ENCODE measurements at places on chromosomes 6 and 20.

DNA sequence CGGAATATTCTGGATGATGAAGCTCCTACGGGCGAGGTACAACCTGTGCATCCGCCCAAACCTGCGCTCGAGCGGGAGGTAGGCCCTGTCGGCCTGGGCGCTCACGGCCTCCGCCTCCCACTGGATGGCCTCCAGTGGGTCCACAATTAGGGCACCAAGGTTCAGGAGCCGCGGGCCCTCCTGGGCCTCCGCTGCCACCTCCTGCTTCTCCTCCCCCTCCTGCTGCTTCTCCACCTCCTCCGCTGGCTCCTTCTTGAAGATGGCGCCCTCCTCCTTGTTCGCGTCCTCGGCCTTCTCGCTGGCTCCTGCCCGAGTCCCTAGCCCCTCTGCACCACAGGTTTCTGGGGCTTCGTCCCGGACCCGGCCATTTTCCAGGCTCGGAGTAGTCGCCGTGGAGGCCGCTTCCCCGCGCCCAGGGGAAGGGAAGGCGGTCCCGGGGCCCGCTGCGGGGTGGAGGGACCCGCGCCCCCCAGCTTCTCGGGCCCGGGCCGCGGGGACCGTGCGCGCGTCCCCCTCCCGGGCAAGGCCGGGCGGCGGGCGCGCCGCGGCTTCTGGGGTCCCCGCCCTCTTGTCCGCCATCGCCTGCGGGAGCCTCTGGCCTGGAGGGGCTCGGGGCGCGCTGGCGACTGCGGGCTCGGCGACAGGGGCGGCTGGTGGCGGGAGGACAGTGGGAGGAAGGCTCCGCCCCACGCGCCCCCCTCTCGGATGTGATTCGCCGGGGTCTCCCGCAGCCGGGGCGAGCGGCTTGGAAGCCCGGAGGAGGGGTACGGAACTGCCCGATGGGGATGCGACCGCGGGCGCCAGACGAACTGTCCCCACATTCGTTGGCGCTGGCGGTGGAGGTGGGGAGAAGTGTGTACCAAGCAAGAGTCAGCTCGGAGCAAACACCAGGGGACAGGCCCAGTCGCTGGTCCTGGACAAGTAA, 17.6 kb downstream of the PLAGL2 start:
- no peak for DNase-seq

DNA sequence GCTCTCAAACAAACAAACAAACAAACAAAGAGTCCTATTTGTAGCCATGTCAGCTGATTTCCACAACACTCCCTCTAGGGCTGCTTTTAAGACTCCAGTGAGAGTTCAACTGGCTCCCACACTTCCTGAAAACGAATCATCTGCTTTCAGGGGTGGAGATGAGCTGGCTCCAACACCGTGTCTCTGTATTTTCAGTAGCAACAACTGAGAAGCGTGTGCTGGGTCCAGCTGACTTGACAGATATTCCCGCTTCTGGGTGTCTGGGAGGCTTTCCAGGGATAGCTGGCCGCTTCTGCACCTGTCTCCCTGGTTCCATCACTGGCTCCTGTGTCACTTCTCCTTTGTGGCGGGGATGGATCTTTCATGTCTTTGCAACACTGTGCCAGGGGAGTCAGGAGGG, 272.5 kb upstream of the SOX4 start:
- no peak for DNase-seq

GRCh38 chr6:11425431-11425871, 112.1 kb upstream of the TMEM170B start:
- DNase-seq, result no peak

- no peak for DNase-seq
Observed at GRCh38 chr6:81816380-81816779, 63.9 kb upstream of the TENT5A start.

DNA sequence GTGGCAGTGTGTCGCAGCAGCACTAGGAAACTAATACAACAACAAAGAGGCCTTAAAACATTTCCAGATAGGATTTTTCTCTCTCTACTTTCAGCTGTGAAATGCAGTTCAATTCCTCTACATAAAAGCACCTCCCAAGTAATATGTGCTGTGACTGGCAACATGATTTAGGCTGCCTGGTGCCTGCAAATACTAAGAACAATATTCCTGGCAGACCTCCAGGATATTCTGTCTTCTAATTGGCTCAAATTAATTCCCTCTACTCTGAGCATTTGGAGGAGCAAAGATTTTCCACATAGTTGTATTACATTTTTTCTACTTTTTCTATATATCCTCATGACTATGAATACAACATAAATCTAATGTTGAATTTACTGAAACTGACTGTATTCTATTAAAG, 33.2 kb downstream of the SCGN start:
- DNase-seq, result no peak

- DNase-seq, result no peak
Observed at GRCh38 chr20:45097485-45098102, 3.3 kb downstream of the KCNS1 start.

DNA sequence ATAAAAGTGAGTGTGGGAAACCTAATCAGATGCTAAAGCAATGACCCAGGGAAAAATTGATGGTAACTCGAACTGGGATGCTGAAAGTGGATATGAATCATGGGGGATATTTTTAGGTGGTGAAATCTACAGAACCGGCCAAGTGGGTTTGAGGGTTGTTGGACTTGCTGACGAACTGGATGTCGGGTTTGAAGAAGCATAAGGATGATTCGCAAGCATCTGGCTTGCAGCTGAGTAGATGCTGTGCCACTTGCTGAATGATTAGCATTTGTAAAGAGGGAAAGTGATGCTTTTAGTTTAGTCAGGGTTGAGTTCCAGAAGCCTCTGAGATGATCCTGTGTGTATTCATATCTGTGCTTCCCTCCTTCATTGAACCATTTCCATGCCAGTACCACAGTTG, 54.9 kb downstream of the UBR2 start:
- DNase-seq, result no peak

GRCh38 chr6:4732691-4733315, 43.4 kb upstream of the CDYL start:
- peak; percentile 67 for DNase-seq

GRCh38 chr6:47254906-47255305, 54.8 kb downstream of the TNFRSF21 start:
- DNase-seq, result no peak

DNA sequence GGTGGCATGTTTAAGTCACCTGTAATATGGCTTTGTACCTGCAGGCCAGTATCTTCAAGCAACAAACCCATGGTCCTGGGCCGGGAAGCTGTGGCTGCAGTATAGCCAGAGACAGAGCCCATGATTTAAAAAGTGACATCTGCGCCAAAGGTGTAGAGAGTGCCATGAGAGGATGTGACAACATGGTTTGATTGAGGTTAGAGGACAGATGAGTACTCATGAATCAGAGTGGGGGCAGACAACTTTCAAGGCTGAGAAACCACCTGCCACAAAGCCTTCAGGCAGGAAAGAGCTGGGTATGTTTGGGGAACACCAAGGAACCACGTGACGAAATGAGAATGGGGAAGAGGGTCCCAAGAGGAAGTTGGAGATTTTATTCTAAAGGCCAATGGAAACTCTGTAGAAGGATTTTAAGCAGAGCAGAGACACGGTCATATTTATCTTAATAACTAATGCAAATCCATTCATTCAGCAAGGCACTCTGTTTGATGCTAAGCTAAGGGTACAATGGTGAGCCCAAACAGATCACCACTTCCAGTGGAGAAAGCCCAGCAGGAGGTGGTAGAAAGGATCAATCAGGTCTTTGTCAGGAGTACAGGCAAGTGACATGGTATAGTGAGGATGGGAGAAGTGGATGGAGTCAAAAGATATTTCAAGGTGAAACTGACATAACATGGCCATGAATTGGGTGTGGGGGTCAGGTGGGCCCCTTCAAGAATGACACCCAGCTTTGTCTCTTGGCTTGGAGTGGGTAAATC, 3.4 kb upstream of the MICAL1 start:
- no peak for DNase-seq

- no peak for DNase-seq
Observed at GRCh38 chr6:128278836-128279235, 241.6 kb downstream of the PTPRK start.

- DNase-seq, result no peak
Observed at GRCh38 chr6:36430351-36430750, 12.3 kb downstream of the PXT1 start.

DNA sequence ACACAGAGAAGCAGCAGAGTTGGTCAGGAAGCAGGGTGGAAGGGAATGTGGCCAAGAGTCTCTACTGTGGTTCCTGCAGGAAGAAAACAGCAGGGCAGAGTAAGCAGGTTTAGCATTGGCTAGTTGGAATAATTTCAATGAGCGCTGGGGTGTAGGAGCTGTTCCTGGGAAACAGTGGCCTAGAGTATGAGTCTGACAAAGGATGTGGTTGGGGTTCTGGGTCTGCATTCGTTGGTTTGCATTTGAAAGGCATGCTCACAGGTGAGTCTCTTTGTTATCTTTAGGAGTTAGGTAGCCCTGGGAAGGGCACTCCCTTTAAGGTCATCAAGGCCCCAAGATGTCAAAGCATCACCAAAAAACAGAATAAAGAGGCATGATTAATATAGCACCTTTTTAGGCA, 911.6 kb upstream of the SLC35B3 start:
- DNase-seq, result no peak

DNA sequence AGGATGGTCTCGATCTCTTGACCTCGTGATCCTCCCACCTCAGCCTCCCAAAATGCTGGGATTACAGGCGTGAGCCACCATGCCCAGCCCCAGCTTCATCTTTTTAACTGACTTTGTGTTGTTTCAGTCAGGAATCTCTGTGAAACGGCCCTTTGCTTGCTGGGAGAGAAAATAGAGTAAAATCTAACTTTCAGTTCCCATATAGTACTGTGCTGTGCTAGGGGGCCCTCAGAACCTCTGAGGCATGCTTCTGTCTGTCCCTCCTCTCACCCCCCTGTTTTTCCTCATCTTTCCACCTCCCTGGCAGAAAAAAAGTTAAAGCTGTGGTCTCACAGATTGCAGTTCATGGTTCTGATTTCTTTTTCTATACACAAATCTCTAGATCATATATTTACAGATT, 48.4 kb downstream of the LRP11 start:
- no peak for DNase-seq

DNA sequence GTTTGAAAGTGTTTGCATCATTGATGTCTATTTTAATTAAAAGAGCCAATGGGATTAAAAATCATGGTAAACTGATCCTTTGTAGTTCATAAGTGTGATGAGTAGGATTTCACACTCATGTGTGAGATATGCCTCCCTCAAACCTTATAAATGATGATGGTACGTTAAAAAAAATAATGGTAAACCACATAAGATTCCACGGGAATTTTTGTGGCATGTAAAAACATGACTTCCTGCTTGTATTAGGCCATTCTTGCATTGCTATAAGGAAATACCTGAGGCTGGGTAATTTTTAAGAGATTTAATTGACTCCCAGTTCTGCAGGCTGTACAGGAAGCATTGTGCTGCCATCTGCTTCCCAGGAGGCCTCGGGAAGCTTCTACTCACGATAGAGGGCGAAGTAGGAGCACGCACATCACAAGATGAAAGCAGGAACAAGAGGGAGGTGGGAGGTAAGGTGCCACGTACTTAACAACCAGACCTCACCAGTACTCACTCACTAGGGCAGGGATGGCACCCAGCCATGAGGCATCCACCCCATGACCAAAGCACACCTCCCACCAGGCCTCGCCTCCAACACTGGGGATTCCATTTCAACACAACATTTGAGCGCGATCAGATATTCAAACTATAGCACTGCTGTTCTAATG, 187.6 kb upstream of the QKI start:
- no peak for DNase-seq
